ENCODE measurements at places on chromosomes 16 and 17. TPM values are rescaled to one million over a fixed set of nuclear protein-coding genes. Genes with fewer than 3 reads are reported as not detected.

RFNG gene
- 54.5 TPM for total RNA-seq

AOC2 gene
- 2.8 TPM for total RNA-seq

NFE2L1 gene
- total RNA-seq = 118 TPM

CPNE7 gene
- total RNA-seq = 2.1 TPM

PKMYT1 gene
- 103 TPM for total RNA-seq

FN3K gene
- total RNA-seq = 25.0 TPM

CD300LG gene
- total RNA-seq = not detected

GRCh38 chr17:58277107-58277801 lies 3.5 kb downstream of the MPO start:
- no peak for DNase-seq
- no peaks in the 10 kb centered on the region for H3K27me3 ChIP-seq
- no peak overlapping the region for H3K4me3 ChIP-seq

DNA sequence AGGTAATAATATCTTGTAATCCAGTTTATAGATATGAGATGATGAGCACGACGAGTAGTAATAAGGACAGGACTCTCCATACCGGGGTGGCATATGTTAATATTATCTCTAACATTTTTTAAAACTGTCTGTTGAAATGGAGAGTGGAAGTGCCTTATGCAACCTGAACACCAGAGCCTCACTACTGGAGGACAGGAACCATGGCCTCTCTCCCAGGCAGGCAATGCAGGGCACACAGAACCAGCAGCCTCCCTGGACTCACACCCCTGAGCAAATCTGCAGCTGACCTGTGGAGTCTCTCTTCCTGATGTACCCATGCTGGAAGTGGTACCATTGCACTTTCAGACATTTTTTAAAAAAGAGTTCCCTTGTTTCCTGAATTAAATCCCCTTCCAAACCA lies 55.2 kb upstream of the ERN1 start:
- H3K4me1 ChIP-seq = no peaks in the 10 kb centered on the region
- H3K36me3 ChIP-seq = no peaks in the 10 kb centered on the region
- H3K4me3 ChIP-seq = no peak overlapping the region

DNA sequence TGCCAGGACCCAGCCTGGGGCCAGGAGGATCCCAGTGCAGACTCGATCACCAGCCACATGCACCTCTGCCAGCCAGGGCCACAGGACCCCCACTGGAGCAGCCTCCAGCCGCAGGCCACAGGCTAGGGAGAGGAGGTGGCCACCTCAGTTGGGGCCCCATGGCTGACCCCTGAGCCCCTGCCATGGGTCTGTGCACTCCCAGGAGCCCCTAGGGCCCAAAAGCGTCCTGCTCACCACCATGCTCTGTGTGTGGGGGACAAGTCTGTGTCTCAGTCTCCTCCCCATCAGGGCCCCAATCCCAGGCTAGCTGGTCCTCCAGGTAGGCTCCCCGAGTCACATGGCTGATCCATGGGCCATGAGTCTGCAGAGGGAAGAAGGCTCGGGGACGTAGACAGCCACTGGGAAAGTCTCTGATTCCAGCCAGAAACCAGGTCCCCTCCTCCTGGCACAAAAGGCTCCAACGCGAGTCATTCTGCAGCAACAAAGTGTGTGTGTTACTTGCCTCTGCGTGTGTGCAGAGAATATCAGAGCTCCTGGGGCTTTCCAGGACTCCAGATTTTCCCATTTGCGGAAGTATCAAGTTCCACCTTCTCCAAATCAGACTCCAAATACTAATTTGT lies 6.1 kb upstream of the PRSS8 start:
- DNase-seq = peak; percentile 77
- peaks cover 3% of the 10 kb centered on the region for H3K4me1 ChIP-seq
- H3K27me3 ChIP-seq = peaks cover 5% of the 10 kb centered on the region
- peak overlapping the region; percentile 71 for H3K4me3 ChIP-seq
- H3K36me3 ChIP-seq = no peaks in the 10 kb centered on the region

DNA sequence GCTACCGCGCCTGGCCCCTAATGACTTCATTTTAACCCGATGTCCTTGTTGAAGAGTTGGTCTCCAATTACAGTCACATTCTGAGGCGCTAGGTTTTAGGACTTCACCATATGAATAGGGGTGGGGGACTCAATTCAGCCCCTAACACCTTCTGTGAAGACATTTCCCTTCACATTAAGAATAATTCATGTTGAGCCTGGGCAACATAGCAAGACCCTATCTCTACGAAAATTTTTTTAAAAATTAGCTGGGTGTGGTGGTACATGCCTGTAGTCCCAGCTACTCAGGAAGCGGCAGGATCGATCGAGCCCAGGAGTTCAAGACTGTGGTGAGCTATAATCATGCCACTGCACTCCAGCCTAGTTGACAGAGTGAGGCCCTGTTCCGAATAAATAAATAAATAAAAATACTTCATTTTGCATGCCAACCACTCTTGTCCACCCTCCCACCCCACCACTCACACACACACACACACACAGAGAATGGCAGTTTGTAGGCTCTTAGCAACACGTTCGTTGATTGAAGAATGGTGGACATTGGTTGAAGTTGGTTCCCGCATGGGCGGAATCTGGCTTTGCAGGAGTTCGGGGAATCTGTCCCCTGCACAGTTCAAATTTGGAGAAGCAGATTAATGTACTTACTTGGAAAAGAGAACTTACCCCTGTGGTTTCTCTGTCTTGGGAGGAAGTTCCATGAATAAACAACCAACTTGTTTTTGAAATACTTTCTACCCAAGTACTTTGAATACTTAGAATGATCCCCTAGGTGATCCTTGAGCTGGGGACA lies 27.8 kb upstream of the TVP23A start:
- H3K27ac ChIP-seq = no peak overlapping the region
- H3K4me1 ChIP-seq = no peaks in the 10 kb centered on the region
- H3K36me3 ChIP-seq = no peaks in the 10 kb centered on the region
- no peak for DNase-seq
- H3K4me3 ChIP-seq = no peak overlapping the region

DNA sequence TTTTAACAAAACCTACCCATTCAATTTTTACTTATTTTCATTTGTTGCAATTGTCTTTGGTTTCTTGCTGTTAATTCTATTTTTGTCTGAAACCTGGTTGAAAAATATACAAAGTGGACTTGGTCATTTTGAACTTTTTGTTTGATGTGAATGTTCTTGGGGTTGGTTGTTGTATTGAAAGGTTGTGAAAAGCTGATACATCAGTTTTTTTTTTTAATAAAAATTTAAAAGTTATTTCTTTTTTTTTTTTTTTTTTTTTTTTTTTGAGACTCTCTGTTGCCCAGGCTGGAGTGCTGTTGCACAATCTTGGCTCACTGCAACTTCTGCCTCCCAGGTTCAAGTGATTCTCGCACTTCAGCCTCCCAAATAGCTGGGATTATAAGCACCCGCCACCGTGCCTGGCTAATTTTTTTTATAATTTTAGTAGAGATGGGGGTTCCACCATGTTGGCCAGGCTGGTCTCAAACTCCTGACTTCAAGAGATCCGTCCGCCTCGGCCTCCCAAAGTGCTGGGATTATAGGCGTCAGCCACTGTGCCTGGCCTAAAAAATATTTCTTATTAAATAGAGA lies 28.9 kb downstream of the WIPF2 start:
- H3K4me1 ChIP-seq = peaks cover 2% of the 10 kb centered on the region
- H3K27ac ChIP-seq = no peak overlapping the region
- no peak for DNase-seq
- H3K4me3 ChIP-seq = no peak overlapping the region
- H3K36me3 ChIP-seq = no peaks in the 10 kb centered on the region
- H3K27me3 ChIP-seq = no peaks in the 10 kb centered on the region

DNA sequence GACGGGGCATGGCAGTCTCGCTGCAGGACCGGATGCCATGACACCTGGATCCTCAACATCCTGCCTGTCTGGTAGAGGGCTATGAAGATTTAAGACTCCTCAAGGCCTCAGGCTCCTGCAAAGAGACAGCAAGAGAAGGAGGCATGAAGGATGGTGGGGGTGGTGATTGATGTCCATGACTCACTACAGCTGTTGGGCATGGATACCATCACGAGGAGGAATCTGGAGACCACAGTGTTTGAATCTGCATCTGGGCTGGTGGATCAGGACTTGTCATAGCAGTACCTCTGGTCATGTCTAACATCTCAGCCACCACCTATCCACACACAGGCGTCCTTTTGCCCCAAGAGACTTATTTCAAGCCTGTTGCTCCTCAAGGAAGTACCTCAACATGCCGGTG lies 50.2 kb upstream of the WSCD1 start:
- no peak overlapping the region for H3K4me3 ChIP-seq
- H3K27ac ChIP-seq = no peak overlapping the region
- no peaks in the 10 kb centered on the region for H3K36me3 ChIP-seq
- DNase-seq = no peak
- no peaks in the 10 kb centered on the region for H3K27me3 ChIP-seq

DNA sequence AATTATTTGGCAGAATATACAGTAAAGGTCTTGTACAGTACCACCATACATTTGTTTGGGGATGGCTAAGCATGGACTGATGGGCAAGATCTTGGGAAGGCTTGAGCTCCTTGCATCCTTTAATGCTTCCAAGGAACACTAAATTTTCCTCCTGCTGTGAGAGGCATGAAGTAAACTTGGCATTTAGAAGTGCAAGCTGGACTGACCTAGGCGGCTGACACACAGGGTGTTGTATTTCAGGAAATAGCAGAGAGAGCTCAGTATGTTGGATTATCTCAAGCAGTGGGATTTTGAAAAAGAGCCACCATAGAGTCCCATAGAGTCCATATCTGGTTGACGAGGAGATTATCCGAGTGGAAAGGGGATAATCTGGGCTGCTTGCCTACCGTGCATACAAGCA lies 2137.1 kb downstream of the TP53TG3F start:
- peak overlapping the region; percentile 47 for H3K4me3 ChIP-seq
- no peaks in the 10 kb centered on the region for H3K27me3 ChIP-seq
- H3K4me1 ChIP-seq = no peaks in the 10 kb centered on the region
- DNase-seq = no peak
- H3K27ac ChIP-seq = no peak overlapping the region

- H3K4me1 ChIP-seq = no peaks in the 10 kb centered on the region
- no peak for DNase-seq
- no peaks in the 10 kb centered on the region for H3K36me3 ChIP-seq
- no peak overlapping the region for H3K27ac ChIP-seq
These were observed 870.2 kb upstream of the GOT2 start for GRCh38 chr16:59604354-59604753.

GRCh38 chr16:65476448-65476955 lies 354.6 kb upstream of the CDH11 start:
- no peaks in the 10 kb centered on the region for H3K36me3 ChIP-seq
- no peak for DNase-seq
- no peaks in the 10 kb centered on the region for H3K4me1 ChIP-seq
- no peaks in the 10 kb centered on the region for H3K27me3 ChIP-seq
- no peak overlapping the region for H3K4me3 ChIP-seq
- no peak overlapping the region for H3K27ac ChIP-seq

DNA sequence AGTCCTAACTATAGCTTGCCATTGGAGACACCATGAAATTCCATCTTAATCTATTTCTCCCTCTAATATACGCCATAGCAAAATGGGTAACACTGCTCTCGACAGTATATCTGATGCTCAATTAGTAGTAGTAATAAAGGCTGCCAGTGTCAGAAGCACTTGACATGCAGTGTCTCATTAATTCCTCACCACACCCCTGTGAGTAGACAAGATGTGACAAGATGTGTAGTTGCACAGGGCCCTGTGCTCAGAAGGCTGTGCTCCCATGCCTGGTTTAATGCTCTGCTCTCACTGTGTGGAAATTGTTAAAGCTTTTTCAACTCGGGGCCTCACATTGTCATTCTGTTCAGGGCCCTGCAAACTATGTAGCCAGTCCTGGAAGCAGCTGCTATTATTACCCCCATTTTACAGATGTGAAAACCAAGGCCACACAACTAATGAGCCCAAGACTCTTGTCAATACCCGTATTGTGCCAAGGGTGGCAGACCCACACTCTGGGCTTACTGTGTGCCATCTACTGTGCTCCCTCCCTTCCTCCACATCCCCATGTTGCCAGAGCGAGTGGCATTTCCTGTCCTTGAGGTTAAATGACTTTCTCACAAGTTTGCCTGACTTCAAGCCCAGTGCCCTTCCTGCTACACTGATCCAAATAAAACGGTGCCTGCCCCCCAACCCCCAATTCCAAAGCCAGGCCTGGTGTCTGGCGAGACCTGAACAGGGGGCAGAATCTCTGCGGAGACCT lies 287.3 kb upstream of the CCL2 start:
- H3K27ac ChIP-seq = no peak overlapping the region
- H3K4me3 ChIP-seq = no peak overlapping the region
- peaks cover 19% of the 10 kb centered on the region for H3K4me1 ChIP-seq

DNA sequence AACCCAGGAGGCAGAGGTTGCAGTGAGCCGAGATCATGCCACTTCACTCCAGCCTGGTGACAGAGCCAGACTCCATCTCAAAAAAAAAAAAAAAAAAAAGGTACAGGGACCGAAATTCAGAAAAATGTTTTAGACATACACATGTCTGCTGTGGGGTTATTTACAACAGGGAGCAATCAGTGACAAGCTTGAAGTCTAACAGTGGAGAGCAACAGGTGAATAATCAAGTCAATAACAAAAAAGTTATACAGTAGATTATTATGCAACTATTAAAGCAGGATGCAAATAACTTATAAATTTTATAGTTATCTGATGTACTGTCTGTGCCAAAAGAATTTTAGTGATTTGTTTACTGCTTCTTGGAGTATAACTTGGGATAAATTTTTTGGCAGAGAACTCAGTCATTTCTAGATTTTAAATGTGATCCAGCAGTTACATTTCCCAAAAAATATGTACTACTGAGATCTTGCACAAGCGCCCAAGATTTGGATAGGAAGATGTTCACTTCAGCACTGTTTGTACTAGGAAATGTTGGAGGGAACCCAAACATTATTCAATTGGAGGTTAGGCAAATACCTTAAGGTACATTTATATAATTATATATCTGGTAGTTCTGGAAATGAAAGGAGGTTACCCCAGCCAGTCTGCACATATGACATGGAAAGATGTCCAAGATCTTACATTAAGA lies 34.1 kb downstream of the EEF2K start:
- no peaks in the 10 kb centered on the region for H3K36me3 ChIP-seq
- DNase-seq = no peak
- H3K27me3 ChIP-seq = no peaks in the 10 kb centered on the region
- no peaks in the 10 kb centered on the region for H3K4me1 ChIP-seq

GRCh38 chr16:630815-631405 lies at the start of gene WFIKKN1:
Gene WFIKKN1, plus strand, starts transcription at chr16:630985. Its CDS starts 269 bp downstream, at chr16:631254.
- no peaks in the 10 kb centered on the region for H3K36me3 ChIP-seq
- no peaks in the 10 kb centered on the region for H3K27me3 ChIP-seq
- H3K27ac ChIP-seq = peak within 1 kb of the TSS; percentile 95
- DNase-seq = peak; percentile 87
- H3K4me3 ChIP-seq = peak within 1 kb of the TSS; percentile 27

GRCh38 chr16:80038566-80038965 lies 438.0 kb upstream of the MAF start:
- no peak overlapping the region for H3K27ac ChIP-seq
- peaks cover 4% of the 10 kb centered on the region for H3K4me1 ChIP-seq
- H3K36me3 ChIP-seq = no peaks in the 10 kb centered on the region
- no peak for DNase-seq

GRCh38 chr16:12826559-12826958 lies 22.9 kb upstream of the CPPED1 start:
- no peaks in the 10 kb centered on the region for H3K4me1 ChIP-seq
- no peak for DNase-seq
- no peaks in the 10 kb centered on the region for H3K36me3 ChIP-seq
- H3K27ac ChIP-seq = no peak overlapping the region
- H3K4me3 ChIP-seq = no peak overlapping the region

GRCh38 chr17:51926448-51926847 lies 232.1 kb downstream of the CA10 start:
- DNase-seq = no peak
- no peak overlapping the region for H3K4me3 ChIP-seq
- H3K27ac ChIP-seq = no peak overlapping the region
- H3K27me3 ChIP-seq = no peaks in the 10 kb centered on the region

Measured in endodermal cell (in vitro differentiated cells).